NCI-H510A (cell line): ENCODE measurements at places on chromosomes 3 and 15.

DNA sequence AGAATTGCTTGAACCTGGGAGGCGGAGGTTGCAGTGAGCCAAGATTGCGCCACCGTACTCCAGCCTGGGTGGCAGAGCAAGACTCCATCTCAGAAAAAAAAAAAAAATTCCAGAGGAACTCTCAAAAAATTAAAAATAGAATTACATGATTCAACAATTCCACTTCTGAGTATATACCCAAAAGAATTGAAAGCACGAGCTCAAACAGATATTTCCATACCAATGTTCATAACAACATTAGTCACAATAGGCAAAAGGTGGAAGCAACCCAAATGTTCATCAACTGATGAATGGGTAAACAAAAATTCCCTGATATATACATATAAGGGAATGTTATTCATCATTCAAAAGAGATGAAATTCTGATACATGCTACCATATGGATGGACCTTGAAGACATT lies 16.9 kb upstream of the MORF4L1 start:
- no peak for DNase-seq

DNA sequence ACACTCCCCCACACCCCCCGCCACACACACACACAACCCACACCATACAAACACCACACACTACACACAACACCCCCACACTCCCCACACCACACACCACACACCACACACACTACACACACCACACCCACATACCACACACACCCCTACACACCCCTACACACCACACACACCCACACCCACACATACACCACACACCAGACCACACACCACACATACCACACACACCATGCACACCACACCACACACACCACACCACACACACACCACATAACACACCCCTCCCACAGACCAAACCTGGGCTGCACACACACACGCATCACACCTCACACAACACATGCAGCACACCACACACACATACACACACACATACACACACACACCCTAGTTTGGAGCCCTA lies 1.8 kb upstream of the RASGRF1 start:
- DNase-seq, result no peak

DNA sequence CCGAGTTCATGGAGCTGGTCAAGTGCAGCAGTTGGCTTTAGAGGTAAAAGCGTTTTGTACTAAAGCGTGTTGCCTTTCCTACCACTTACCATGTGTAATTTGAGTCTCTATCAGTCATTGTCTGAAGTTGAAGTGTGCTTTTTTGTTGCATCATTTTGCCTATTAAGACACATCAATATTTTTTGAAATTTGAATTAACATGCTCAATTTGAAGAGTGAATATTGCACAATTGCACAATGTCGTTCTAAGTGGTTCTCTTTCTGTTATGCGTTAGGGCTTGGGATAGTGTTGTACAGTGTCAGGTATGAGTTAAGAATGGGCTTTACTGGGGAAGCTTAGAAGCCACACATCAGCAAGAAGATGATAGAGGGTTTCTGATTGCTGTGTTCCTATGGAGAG lies 84.0 kb upstream of the ACKR4 start:
- no peak for DNase-seq

DNA sequence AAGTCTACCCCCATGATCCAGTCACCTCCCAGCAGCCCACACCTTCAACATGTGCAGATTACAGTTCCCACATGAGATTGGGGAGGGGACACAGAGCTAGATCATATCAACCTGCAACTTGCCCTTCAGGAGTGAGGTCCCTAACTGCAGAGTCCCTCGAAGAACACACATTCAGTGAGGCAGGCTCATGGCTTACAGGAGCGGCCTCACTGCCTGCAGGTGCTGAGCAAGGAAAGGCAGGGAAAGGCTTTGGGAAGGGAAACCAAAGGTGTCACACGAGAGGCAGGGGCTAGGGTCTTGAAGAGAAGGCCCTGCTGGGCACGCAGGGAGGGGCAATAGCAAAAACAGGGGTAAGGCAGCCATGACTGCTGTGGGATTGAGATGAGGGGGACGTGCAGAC lies 182.4 kb upstream of the CHRNA7 start:
- no peak for DNase-seq

DNA sequence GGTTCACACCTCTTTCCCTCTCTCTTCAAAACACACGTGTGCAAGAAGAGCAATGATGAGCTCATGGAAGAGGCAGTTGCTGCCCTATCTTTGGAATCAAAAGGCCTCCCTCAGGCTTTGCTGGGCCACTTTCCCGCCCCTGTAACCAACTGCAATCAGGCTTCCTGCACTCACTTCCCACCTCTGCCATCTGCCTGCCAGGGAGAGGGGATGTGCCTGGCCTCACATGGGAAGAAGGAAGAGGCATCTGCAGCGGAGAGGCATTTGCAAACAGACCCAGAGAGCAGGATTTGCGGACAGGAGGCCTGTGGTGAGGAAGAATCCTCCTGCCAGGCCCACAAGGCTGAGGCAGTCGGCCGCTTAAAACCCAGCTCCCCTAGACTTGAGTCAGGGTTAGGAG lies 175.6 kb upstream of the ATP10A start:
- DNase-seq, result no peak

DNA sequence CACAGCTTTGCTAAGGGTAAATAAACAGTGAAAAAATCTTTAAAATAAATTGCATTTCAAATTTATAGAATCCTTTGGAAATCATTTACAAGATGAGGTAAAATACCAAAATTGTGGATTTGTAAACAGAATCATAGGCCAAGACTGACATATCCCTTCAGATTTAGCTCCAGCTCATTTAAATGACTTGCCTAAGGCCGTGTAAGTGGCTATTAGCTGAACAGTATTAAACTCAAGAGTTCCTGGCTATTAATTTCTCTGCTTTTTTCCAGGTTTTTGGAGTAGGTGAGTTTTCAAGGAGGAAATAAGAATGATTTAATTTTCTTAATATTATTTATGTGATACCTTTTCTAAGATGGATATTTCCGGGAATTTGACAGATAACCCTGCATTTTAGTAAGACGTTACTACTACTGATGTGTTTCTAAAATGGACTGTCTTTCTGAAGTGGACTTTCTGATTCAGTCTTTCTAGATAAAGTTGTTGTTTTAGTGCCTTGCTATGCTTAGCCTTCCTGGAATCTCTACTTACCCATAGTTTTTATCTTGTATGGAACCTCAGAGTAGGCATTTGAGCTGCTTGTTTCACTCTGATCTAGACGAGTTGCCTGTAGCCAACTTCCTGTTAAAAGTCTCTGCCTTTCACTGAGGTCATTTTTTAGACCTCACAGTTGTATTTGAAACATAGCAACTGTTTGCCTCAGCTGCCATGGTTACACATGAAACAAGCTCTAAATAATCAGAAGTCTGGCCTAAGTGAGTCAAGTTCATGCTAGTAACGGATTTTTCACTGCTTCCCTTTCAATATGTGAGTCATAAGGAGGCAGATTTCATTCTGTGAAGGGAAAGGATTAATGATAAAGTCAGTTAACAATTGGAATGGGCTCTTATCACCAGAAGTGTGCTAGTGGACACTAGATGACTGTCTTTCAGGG lies 127.0 kb downstream of the KLHL25 start:
- no peak for DNase-seq

DNA sequence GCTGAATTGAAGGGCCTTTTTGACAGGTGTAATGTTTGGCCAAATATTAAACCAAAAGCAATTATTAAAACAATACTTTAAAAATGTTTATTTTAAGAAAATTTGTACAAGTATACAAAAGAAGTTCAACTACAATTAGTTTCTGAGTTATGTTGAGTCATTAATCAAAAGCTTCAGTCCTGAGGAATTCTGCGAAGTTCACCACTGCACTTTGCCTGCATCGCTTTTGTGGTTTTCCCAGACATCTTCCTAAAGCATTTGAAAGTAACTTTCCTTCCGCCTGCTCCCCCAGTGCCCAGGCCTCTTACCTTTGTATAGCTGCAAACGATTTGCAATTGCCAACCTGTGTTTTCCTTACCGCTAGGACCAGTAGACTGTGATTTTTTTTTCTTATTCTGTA lies 69.5 kb downstream of the KCNAB1 start:
- DNase-seq, result no peak

- DNase-seq, result no peak
Measured at GRCh38 chr3:195080571-195081151, 190.3 kb downstream of the XXYLT1 start.

DNA sequence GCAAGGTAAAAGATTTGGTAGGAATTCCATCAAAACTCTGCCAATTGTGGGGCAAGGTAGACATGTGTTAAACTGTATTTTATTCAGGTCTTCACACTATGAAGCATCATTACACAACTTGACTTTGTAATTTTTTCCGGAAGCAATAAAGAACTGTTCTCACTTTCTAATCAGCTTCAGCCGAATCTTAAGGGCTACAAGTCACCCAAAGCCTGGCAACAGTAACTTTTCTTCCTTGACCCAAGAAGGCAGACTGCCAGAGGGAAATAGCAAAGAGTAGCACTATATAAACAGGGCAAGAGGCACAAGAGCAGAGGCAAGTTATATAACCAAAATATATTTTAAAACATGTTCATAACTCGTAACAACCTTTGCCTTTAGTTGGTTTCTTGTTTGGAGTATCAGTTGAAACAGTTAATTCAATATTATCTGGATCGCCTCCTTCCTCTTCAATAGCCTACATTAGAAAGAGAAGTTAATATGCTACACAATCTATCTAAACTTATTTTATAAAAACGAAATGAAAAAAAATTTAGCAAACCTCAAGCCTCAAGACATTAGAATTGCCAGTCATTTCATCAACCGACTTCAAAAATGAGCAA lies 1.4 kb downstream of the SLTM start:
- no peak for DNase-seq

GRCh38 chr3:14132689-14133088 lies 7.8 kb downstream of the TMEM43 start:
- no peak for DNase-seq

- DNase-seq, result no peak
Measured at GRCh38 chr15:48936666-48937065, 27.1 kb downstream of the SHC4 start.

GRCh38 chr3:79521221-79521848 lies 246.5 kb downstream of the ROBO1 start:
- no peak for DNase-seq

DNA sequence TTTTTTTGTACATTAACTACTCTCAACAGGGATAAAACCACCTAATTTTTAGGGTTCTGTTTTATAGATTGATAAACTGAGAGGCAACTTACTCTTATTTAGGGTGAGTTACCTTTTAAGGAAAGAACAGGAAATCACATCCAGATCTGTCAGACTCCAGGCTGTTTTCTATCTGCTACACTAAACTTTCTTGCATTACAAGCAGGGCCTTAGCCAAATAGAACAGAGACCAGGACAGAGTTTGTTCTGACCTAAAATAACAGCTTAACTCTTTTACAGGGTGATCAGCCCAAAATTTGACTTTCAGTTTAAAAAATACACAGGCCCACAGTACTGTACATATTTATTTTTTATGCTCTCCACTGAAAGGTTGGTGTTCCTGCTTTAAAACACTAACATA lies 38.6 kb downstream of the SGO1 start:
- no peak for DNase-seq

DNA sequence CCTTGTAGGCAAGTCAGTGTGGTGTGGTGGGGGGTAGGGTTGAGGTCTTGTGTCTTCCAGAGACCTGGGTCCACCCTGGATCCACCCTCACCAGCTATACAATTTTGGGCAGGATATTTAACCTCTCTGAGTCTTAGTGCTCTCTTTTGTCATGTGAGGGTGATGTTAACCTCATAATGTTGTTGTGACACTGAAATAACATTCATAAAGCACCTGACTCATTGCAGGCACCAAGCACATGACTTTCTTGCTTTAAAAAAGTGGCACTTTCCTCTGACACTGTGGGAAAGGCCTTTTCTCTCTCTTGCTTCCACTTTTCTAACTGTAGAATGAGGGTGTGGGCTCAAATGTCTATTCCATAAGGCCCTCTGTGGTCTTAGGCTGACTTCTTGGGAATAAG lies 75.5 kb downstream of the SCN10A start:
- no peak for DNase-seq

DNA sequence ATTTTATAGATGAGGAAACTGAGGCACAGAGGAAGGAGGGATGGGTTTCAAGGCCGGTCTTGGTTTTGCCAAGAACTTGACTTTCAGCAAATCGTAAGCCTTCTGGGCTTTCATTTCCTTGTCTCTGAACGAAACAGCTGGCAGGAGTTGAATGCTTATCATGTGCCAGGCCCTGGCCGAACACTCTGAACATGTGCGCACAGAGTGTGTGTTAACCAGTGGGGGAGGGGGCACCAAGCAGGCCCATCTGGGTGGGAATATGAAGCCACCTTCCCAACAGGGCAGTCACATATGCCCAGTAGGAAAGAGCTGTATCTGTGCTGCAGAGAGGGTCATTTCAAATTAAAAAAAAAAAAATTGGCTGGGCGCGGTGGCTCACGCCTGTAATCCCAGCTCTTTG lies 29.3 kb downstream of the ZNF710 start:
- no peak for DNase-seq

- peak; percentile 81 for DNase-seq
Measured at GRCh38 chr15:78299101-78299930, at the start of gene SKIC8. Gene SKIC8 (minus strand): TSS chr15:78299609. CDS start chr15:78295686, 3,923 bp downstream.

DNA sequence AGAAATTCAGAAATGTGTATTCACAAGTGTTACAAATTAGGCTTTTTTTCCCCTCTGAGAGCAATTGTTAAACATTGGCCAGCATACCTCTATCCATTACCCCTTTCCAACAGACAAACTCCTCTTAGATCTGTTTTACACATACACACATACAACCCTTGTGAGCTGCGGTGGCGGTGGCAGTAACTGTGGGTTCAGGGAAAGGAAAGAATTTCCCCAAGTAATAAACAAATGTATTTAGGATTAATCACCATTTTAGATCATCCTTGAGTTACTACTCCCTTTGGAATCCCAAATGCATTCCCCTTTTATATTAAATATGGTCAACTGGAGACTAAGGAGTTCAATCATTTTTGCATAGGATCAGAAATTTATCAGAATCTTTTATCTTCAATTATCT lies 667.0 kb downstream of the FHIT start:
- DNase-seq, result no peak

GRCh38 chr3:50154476-50154839 lies 666 bp upstream of the SEMA3F start:
- DNase-seq, result no peak

- DNase-seq, result peak; percentile 13
Measured at GRCh38 chr3:127959873-127960272, 44.8 kb downstream of the KBTBD12 start.

DNA sequence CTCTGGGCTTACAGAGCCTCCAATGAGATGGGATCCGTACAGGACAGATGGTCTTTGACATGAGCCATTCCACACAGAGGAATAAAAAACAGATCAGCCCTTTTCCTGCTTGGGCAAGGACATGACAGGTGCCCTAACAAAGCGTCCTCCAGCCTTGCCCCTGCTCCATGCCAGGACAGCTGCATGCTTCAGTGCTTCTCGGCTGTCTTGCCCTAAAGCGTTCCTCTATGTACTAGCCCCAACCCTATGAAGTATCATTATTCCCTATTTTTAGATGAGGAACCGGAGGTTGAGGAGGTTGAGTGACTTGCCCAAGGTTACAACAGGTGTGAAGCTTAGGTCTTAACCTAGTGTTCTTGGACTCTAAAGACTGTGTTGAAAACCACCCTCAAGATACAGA lies 10.5 kb downstream of the POMGNT2 start:
- no peak for DNase-seq

GRCh38 chr3:156445117-156446090 lies 109.5 kb downstream of the SSR3 start:
- DNase-seq, result no peak

GRCh38 chr3:38454884-38455638 lies 1.4 kb downstream of the ACVR2B start:
- peak; percentile 77 for DNase-seq

- DNase-seq, result peak; percentile 55
Measured at GRCh38 chr3:13346481-13347389, 73.4 kb downstream of the NUP210 start.
